ENCODE measurements at places on chromosomes 16 and 17. TPM values are rescaled to one million over a fixed set of nuclear protein-coding genes. Genes with fewer than 3 reads are reported as not detected.

DNA sequence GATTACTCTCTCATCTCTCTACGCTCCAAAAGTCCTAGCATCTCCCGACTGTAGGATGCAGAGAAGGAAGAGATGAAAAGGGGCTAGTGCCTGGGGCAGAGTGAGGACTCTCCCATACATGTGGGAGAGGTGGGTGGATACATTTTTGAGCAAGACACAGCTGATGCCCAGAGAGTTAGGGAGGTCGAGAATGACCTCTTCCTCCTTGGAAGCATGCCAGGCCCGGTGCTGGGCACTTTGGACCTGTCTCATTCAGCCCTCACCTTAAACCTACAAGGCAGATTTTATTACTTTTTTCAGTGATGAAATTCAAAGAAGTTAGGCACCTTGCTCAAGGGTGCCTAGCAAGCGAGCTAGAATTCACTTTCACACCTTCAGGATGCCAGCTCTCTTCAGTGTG lies 38.2 kb downstream of the WSCD1 start:
- H3K36me3 ChIP-seq = peaks cover 13% of the 10 kb centered on the region
- no peaks in the 10 kb centered on the region for H3K27me3 ChIP-seq
- H3K4me1 ChIP-seq = no peaks in the 10 kb centered on the region
- H3K4me3 ChIP-seq = no peak overlapping the region

GRCh38 chr16:22664132-22664531 lies 149.8 kb upstream of the HS3ST2 start:
- H3K27me3 ChIP-seq = peaks cover 62% of the 10 kb centered on the region
- no peaks in the 10 kb centered on the region for H3K4me1 ChIP-seq
- no peaks in the 10 kb centered on the region for H3K36me3 ChIP-seq
- no peak for DNase-seq
- no peak overlapping the region for H3K27ac ChIP-seq
- no peak overlapping the region for H3K4me3 ChIP-seq

- H3K36me3 ChIP-seq = no peaks in the 10 kb centered on the region
- no peak for DNase-seq
- no peaks in the 10 kb centered on the region for H3K4me1 ChIP-seq
- H3K27me3 ChIP-seq = no peaks in the 10 kb centered on the region
- H3K4me3 ChIP-seq = no peak overlapping the region
These were observed 463.5 kb downstream of the HS3ST4 start for GRCh38 chr16:26155221-26155620.

DNA sequence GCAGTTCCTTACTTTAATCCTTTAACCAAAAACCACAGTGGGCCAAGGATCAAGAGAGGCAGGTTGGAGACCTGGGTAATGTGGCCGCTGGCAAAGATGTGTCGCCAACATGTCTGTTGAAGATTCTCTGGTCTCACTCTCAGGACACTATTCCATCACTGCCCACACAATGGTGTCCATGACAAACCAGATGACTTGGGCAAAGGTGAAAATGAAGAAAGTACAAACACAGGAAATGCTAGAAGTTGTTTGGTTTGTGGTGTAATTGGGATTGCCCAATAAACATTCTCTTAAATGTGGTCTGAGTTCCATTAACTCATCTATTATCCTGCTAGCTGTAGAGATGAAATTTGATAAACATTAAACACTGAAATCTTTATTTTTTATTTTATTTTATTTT lies 43.3 kb downstream of the SALL1 start:
- H3K4me1 ChIP-seq = no peaks in the 10 kb centered on the region
- no peak overlapping the region for H3K4me3 ChIP-seq

GRCh38 chr16:81514041-81514559 lies 69.5 kb downstream of the CMIP start:
- peak overlapping the region; percentile 77 for H3K27ac ChIP-seq
- H3K4me1 ChIP-seq = peaks cover 59% of the 10 kb centered on the region
- no peaks in the 10 kb centered on the region for H3K36me3 ChIP-seq
- H3K27me3 ChIP-seq = no peaks in the 10 kb centered on the region

KRTAP4-4 gene
- total RNA-seq = not detected

C17orf67 gene
- 1.1 TPM for total RNA-seq

STH gene
- total RNA-seq = not detected

- no peak for DNase-seq
- no peak overlapping the region for H3K27ac ChIP-seq
- H3K27me3 ChIP-seq = no peaks in the 10 kb centered on the region
- H3K4me3 ChIP-seq = no peak overlapping the region
These were observed 83.8 kb downstream of the ABCC1 start for GRCh38 chr16:16033208-16033717.

DNA sequence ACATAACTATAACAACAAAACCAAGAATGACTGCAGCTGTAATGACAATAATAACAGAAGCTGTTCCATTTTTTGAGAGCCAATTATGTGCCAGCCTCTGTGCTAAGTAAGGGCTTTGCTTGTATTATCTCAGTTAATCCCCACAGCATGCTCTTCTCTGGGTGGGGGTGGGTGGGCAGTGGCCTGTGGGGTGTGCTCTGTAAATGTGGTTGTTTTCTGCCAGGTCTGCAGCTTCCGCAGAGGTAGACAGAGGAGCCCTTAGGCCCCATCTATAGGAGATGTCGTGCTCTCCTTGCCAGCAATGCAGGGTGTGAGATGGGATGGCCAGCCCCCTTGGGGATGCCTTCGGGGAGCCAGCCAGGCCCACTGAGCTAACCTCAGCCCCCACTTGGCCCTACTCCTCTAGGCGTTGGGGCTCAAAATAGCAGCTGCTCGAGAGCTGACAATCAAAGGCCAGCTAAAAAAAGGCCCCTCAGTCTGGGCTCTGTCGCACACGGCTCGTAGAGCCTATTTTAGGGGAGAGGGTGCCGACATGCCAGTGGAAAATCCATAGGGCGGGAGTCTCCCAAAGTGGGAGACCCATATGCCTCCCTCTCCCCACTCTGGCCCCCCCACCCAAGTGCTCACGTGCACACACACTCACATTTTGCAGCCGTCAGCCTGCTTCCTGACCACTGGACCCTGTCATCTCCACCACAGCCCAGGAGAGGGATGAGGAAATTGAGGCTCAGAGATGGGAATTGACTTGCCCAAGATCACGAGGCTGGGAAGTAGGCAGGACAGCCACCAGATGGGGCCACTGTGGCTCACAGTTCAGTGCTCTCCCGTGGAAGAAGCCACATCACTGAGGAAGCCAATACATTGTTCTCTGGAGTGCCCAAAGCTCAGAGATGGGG lies 15.8 kb downstream of the CDH16 start:
- peak; percentile 70 for DNase-seq
- H3K4me3 ChIP-seq = peak overlapping the region; percentile 66
- no peaks in the 10 kb centered on the region for H3K27me3 ChIP-seq
- peak overlapping the region; percentile 96 for H3K27ac ChIP-seq
- H3K4me1 ChIP-seq = peaks cover 75% of the 10 kb centered on the region

EFCAB3 gene
- not detected for total RNA-seq

C17orf78 gene
- total RNA-seq = not detected

GRCh38 chr17:80722661-80723060 lies 178.0 kb downstream of the RPTOR start:
- no peaks in the 10 kb centered on the region for H3K36me3 ChIP-seq
- H3K4me3 ChIP-seq = no peak overlapping the region
- H3K27ac ChIP-seq = no peak overlapping the region
- no peaks in the 10 kb centered on the region for H3K27me3 ChIP-seq
- H3K4me1 ChIP-seq = peaks cover 20% of the 10 kb centered on the region
- no peak for DNase-seq

RNF157 gene
- 4.8 TPM for total RNA-seq

DNA sequence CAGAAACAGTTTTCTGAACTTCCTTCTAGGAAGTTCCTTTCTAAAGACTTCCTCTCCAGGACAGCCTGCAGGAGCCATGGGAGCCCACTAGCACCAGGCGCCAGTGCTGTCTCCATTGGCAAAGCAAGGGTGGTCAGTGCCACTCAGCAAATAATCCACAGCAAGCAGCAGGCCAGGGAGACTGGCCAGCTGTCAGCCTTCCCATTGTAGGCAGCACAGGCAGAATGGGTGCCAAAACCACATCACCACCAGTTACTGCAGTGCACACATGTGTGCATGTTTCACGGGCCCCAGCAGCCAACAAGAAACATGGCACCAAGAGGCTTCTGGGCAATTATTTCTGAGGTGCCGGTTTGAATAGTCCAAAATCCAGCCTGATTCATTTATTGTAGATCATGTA lies 26.7 kb downstream of the DNASE1 start:
- no peaks in the 10 kb centered on the region for H3K27me3 ChIP-seq
- H3K36me3 ChIP-seq = peaks cover 82% of the 10 kb centered on the region
- H3K27ac ChIP-seq = no peak overlapping the region
- DNase-seq = peak; percentile 39
- H3K4me3 ChIP-seq = no peak overlapping the region
- H3K4me1 ChIP-seq = peaks cover 23% of the 10 kb centered on the region

DNA sequence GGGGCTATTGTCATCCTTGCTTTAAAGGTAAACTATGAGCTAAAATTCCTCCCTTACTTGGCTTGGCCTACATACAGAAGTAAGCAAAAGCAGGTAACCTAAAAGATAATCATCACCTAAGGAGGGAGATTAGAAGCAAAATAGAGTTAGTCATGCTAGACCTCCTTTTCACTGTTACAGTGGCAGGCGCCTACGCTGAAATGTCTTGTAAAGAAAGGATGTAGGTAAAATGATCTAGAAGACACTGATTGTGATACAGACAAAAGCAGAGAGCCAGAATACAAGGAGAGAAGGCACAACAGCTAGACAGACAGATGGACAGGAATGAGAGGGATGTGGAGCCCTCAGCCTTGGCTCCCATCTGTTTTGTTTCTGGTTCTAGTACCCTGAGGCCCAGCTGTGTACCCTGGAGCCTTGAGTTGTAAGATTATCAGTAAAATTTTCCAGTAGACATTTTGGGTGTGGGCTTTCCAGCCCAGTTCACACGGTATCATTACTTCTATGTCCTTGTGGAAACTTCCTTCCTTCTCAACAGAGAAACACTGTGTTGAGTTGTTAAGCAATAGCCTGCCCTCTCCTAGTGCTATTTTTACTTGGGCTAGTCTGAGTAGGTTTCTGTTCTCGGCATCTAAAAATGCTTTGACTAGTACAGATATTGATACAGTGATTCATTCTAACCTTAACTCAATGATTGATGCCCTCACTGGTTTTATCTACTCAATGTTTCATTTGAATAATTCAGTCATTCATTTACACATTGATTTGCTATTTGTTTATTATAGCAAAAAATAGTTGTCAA lies 7.7 kb upstream of the C16orf78 start:
- H3K27ac ChIP-seq = no peak overlapping the region
- no peak for DNase-seq
- no peaks in the 10 kb centered on the region for H3K36me3 ChIP-seq
- H3K27me3 ChIP-seq = no peaks in the 10 kb centered on the region

DNA sequence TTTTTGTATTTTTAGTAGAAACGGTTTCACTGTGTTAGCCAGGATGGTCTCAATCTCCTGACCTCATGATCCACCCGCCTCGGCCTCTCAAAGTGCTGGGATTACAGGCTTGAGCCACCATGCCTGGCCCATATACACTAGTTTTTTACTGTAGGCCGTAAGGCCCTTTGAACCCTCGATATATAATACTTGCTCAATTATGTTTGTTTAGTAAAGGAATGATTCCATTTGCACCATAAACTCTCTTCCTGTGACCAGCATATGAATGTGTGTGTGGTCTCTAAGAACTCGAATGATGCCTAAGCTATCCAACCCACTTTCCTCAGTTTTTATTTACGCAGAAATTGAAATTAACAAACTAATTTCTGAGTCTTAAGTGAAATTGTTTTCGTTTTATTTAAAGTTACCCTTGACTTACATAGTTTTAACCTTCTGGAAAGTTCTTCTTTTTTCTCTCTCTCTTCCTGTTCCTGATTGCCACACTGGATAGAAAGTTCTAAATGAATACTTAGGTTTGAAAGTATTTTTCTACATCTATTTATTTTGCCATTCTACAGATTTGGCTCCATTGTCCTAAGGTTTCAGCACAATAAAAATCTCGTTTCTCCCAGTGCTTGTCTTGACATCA lies 37.9 kb downstream of the PIGL start:
- no peak for DNase-seq
- H3K4me3 ChIP-seq = no peak overlapping the region
- no peaks in the 10 kb centered on the region for H3K27me3 ChIP-seq
- no peaks in the 10 kb centered on the region for H3K36me3 ChIP-seq
- peaks cover 21% of the 10 kb centered on the region for H3K4me1 ChIP-seq

GRCh38 chr16:22034503-22034902 lies 26.6 kb downstream of the MOSMO start:
- H3K36me3 ChIP-seq = peaks cover 24% of the 10 kb centered on the region
- H3K4me1 ChIP-seq = peaks cover 20% of the 10 kb centered on the region
- no peak overlapping the region for H3K4me3 ChIP-seq
- DNase-seq = no peak

MYH8 gene
- not detected for total RNA-seq

DNA sequence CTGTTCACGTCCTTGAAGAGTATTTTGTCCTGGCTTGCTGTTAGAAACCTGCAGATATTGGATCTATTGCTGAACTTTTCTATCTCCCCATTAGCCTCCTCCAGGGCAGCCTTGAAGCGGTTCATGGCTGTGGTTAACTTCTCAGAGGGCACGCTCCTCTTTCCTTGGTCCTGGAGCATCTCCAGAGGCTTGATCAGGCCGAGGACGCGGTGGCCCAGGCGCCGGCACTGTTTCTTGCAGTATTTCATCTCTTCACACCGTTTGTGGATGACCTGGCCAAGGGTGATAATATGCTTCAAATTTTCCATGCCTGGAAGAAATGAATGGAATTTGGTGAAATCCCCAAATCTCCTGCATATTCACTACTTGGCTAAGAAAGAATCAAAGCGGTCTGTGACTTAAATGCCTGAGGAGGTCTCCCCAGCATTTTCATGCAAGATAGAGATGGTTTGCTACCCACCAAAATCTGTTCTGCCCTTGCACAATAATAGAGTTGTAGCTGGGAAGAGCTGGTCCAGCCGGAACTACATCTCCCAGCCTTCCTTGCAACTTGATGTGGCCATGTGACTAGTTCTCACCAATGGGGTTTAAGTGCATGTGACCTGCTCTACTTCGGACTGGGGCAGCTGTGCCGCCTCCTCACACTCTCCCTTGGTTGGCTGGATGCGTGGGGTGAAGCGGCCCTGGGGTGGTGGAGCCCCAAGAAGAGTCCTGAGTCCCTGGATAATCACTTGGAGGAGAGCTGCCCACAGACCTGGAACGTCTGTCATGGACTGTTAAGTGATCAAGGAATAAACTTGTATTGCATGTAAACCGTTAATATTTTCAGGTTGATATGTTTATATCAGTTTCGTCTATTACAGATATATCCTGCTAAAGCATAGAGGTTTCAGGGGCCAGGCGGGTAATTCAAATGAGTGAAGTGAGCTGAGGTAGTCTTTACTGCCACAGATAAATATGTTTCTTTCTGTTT lies 4.9 kb downstream of the MLKL start:
- no peaks in the 10 kb centered on the region for H3K27me3 ChIP-seq
- DNase-seq = peak; percentile 70
- H3K4me3 ChIP-seq = peak overlapping the region; percentile 61
- peak overlapping the region; percentile 43 for H3K27ac ChIP-seq
- peaks cover 29% of the 10 kb centered on the region for H3K36me3 ChIP-seq

TBC1D3D gene
- total RNA-seq = 0.49 TPM
